ENCODE measurements at places on chromosomes 16 and 17. TPM values are rescaled to one million over a fixed set of nuclear protein-coding genes. Genes with fewer than 3 reads are reported as not detected.

DNA sequence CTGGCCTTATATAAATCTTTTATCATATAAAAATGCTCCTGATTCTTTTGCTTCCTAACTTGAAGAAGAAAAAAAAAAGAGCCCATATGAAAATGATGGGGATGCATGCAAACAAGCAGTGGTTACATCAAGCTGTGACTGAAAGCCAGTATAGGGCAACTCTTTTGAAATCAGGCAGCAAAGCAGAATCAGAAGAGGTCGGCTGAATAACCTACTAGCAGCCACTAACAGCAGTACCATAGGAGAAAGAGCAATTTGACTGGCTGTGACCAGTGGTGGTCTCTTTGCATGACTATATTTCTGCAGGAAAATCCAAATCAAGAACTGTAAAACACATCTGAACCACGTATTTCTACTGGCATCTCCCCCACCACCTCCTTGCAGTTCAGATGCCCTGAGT is 161.9 kb upstream of the C17orf78 start:
- no peak for DNase-seq

- DNase-seq: no peak
These were observed 9.7 kb upstream of the ARL5C start for GRCh38 chr17:39175695-39176093.

GRCh38 chr17:71482625-71483024 is 638.2 kb upstream of the SOX9 start:
- DNase-seq: no peak

DNA sequence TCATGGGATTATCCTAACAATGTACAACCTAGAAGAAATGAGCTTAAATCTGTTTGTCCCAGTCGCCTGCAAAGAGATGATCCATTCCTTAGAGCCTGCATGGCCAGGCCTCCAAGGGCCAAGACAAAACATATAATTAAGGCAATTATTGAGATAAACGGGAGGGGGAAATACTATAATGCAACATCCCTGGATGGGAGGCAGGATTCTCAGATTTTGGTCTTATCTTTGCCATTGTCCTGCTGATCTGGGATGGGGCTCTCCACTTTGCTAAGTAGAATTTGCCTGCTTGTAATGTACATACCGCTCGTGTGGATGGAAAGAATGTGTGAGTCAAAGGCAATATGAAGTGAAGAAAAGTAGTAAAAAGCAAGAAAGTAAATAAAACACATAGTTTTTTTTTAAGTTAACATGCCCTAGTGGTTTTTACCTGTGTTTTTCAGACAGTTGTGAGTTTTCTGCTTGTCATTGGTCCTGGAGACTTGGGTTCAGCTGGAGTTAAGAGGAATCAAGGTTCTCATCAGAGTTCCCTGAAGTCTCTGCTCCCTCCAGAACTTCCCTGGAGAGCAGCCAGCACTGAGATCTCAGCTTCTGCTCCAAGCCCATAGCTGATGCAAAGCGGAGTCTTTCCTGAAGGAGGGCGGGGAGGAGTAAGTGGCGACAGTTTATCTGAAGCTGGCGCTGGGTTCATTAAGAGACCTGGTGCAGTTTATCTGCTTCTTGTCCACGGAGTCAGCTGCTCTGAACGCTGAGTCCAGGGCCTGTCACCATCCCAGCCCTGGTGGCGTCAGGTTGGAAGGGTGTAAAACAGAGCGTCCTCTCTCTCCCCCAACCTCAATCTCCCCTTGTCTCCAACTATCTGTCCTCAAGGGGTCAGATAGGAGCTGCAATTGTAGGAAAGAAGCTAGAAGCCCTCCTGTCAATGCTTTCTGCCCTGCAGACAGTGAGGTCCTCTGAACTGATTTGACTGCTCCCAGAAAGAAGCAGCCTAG is 30.1 kb downstream of the HOXB1 start:
- no peak for DNase-seq

The KRTAP3-2 gene
- total RNA-seq: not detected

- DNase-seq: peak; percentile 68
These were observed 1.0 kb upstream of the KCNJ2 start for GRCh38 chr17:70168044-70168976.

The ADCY9 gene
- total RNA-seq: 43.2 TPM

The USP43 gene
- 6.8 TPM for total RNA-seq

DNA sequence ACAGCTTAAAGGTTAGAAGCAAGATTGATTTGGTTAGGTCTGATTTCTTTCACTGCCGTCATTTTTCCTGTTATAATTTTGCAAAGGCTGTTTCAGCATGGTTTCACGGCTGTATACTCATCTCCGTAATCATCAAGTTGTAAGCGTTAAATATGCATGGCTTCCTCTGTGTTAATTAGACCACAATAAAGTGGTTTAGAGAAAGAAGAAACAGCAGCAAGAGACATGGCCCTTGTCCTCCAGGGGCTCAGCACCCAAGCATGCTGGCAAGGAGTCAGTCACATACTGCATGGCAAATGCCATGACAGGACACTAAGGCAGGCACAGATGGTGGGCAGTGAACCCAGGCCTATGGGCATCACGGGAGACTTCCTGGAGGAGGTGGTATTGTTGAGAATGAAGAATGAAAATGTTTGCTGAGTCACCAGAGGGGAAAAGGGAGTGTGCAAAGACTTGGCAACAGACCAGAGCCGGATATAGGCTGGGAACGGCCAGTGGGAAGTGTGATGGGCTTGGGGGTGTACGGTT is 61.4 kb upstream of the PLCG2 start:
- DNase-seq: no peak

The MYO15A gene
- total RNA-seq: 3.3 TPM

DNA sequence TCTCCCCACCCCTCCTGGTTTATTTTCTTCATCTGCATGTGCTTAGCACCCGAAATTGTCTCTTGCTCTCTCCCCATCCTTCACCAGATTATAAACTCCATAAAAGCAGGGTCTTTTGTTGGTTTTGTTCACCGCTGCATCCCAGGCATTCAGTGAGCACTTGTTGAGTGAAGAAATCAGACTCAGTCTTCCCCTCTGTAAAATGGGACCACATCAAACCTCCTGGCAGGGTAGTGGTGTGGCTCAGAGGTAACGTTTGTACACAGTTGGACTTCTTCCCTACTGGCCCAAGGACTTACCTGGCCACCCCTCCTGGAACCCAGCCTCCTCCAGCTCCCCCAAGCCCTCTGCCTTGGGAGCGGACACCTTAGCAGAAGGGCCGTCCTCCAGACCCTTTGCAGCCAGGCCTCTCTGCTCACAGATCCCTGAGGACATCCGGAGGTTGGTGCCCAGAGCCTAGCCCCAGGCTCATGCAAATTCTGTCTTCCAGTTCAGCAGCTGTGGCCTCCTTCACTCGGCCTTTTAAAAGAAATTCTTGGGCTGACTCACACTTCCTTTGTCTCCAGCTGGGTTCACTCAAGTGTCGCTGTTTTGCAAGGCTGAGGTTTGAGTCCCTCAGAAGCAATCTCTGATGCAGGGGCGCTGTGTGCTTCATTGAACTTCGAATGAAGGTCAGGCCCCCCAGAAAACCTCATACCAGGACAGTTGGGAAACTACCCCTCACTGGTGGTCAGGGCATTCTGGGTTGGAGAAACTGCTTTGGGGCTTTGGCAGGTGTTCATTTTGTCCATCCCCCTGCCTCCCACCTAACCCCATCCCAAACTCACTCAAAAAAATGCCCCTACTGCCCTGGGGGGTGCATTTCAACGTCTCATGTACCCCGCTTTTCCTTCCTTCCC is 16.8 kb upstream of the RMI2 start:
- peak; percentile 64 for DNase-seq

The TEX14 gene
- total RNA-seq: 6.8 TPM

The CD300H gene
- 0.92 TPM for total RNA-seq

- no peak for DNase-seq
These were observed 25.7 kb downstream of the MAPT start for GRCh38 chr17:45920083-45920482.

DNA sequence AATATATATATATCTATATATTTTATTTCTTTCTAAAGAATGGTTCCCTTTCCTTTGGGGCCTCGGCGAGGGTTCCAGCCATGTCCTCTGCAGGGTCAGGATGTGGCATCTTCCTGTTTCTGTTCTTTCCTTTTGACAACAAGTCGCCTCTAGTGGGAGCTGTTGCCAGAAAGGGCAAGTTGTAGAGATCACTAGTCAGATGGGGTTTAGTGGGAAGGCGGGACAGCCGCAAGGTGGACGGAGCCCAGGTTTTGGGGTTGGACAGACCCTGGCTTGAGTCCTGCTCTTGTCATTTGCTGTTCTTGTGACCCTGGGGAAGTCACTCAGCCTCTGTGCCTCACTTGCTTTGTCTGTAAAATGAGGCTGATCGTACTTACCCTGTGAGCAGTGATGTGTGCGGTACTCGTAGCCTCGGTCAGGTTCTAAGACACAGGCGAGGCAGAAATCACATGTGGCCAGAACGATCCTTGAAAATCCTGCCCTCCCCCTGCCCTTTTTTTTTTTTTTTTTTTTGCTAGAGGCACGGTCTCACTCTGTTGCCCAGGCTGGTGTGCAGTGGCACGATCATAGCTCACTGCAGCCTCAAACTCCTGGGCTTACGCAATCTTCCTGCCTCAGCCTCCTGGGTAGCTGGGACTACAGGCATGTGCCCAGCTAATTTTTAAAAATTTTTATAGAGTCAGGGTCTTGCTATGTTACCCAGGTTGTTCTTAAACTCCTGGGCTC is 80.1 kb downstream of the ABCC6 start:
- DNase-seq: no peak

The CTCF gene
- 36.2 TPM for total RNA-seq

The NEUROD2 gene
- not detected for total RNA-seq

GRCh38 chr17:31787857-31788570 is 71.0 kb downstream of the COPRS start:
- DNase-seq: no peak

The AGRP gene
- 8.5 TPM for total RNA-seq

The CHST4 gene
- 0.27 TPM for total RNA-seq
